ENCODE measurements at places on chromosomes 13 and 19.

- H3K4me3 ChIP-seq = no peak overlapping the region
- H3K4me1 ChIP-seq = peaks cover 33% of the 10 kb centered on the region
- H3K27ac ChIP-seq = peak overlapping the region; percentile 54
- no peaks in the 10 kb centered on the region for H3K27me3 ChIP-seq
- no peak for DNase-seq
- no peaks in the 10 kb centered on the region for H3K36me3 ChIP-seq
Measured at GRCh38 chr13:30744056-30744680, 8.8 kb downstream of the ALOX5AP start.

DNA sequence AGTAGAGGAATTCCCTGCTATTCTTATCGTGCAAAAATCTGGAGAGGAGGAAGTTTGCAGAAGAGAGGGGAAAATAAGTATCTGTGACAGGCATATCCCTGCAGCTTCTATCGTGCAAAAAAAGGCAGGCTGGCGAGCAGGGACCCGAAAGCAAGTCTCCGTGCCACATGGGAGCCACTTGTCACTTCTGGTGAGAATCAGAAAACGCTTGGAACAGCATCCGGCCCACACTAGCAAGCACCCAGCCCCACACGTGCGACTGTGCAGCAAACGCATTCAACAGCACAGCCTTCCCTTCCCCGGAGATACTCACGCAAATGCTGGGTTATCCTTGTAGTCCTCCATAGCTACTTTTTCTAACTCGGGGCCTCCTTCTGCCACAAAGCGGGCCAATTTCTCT, 16.9 kb downstream of the SUGP1 start:
- H3K27ac ChIP-seq = no peak overlapping the region
- no peak for DNase-seq
- no peak overlapping the region for H3K4me3 ChIP-seq

DNA sequence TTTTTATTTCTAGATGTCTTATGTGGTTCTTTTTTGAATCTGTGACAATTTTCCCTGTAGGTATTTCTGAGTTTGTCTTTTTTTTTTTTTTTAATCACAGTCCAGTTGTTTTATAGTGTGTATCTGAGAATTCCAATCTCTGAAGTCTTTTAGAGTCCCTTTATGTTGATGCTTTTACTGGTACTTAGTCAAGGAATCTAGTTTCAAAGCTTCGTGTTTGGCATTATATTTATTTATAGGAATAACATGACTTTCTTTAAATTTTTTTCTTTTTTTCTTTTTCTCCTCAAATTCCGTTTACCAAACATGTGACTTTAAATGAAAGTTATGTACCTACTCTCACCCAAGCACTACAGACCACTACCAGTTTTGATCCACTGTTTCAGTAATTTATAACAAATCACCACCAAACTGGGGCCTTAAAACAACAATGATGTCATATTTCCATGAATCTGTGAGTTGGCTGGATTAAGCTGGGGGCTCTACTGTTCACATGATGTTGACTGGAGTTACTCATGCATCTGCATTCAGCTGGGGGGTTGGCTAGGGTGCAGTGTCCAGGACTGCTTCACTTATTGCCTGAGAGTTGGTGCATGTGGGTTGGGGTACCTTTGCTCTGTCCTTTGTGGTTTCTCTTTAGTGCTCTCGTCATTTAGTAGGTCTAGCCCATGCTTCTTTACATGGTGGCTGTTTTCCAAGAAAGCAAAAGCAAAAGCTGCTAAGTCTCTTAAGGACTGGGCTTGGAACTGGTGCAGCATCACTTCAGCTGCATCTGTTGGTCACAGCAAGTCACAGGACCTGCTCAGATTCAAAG, 22.3 kb downstream of the KCTD4 start:
- H3K4me1 ChIP-seq = no peaks in the 10 kb centered on the region
- no peak overlapping the region for H3K4me3 ChIP-seq
- H3K36me3 ChIP-seq = no peaks in the 10 kb centered on the region
- DNase-seq = no peak
- no peaks in the 10 kb centered on the region for H3K27me3 ChIP-seq

DNA sequence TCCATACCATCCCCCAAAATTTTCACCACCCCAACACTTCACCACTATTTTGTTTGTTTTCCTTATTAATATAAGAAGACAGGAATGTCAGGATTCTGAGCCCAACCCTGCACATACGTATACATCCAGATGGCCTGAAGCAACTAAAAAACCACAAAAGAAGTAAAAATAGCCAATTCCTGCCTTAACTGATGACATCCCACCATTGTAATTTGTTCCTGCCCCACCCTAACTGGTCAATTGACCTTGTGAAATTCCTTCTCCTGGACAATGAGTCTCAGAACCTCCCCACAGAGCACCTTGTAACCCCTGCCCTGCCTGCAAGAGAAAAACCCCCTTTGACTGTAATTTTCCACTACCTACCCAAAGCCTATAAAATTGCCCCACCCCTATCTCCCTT, 132.5 kb downstream of the ZNF675 start:
- H3K27ac ChIP-seq = no peak overlapping the region
- no peaks in the 10 kb centered on the region for H3K27me3 ChIP-seq
- DNase-seq = no peak
- H3K4me3 ChIP-seq = no peak overlapping the region
- no peaks in the 10 kb centered on the region for H3K4me1 ChIP-seq

DNA sequence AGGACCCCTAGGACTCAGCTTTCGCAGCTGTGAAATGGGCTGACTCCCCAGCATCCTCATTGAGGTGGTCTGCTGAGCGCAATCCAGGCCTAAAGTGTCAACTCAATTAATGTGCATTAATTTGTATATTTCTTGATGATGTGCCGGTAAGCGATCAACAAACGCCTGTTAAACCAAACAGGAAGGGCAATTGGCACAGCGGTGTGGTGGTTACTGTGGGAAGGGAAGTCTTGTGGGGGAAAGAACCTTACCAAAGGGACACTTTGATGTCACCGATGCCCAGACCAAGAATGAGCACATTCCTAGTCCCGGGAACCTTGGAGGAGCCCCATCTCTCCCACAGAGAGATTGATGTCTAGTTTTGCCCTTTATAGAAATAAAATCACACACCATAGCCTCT, 1.6 kb downstream of the JAK3 start:
- no peak for DNase-seq
- peaks cover 17% of the 10 kb centered on the region for H3K27me3 ChIP-seq
- H3K27ac ChIP-seq = no peak overlapping the region

DNA sequence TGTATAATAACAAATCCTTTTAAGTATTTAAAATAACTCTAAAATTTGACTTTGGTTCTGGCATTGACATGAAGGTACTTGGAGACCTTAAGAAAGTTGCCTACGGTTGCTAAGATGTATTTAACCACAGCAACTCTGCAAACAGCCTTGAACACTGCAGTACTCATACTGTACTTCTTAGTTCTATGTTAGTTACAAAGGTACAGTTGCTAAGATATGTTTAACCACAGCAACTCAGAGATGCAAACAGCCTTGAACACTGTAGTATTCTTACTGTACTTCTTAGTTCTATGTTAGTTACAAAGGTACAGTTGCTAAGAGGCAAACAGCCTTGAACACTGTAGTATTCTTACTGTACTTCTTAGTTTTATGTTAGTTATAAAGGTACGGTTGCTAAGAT, 268.3 kb upstream of the MIR17HG start:
- H3K27me3 ChIP-seq = no peaks in the 10 kb centered on the region
- no peak for DNase-seq
- H3K27ac ChIP-seq = no peak overlapping the region
- H3K4me1 ChIP-seq = no peaks in the 10 kb centered on the region
- H3K36me3 ChIP-seq = no peaks in the 10 kb centered on the region
- no peak overlapping the region for H3K4me3 ChIP-seq

- no peaks in the 10 kb centered on the region for H3K27me3 ChIP-seq
- H3K36me3 ChIP-seq = no peaks in the 10 kb centered on the region
- no peak overlapping the region for H3K27ac ChIP-seq
- no peak for DNase-seq
- H3K4me1 ChIP-seq = no peaks in the 10 kb centered on the region
- no peak overlapping the region for H3K4me3 ChIP-seq
Measured at GRCh38 chr13:35744566-35745178, 268.2 kb upstream of the MAB21L1 start.

DNA sequence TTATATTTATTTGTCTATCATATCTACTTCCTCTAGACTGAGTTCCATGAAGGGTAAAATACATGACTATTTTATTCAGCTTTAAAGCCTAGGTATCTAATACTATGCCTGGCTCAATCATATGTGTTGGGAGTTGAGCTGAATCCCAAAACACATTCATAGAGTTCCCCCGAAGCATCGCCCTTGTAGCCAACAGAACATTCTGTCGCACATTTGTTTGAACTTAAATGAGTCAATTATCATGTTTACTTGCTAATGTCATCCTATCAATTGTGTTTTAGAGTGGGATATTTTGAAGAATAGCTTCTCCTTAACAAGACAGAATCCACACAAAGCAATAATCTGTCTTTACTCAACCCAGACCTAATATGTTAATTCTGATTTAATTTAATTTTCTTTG, 252.4 kb downstream of the HS6ST3 start:
- H3K4me1 ChIP-seq = no peaks in the 10 kb centered on the region
- no peaks in the 10 kb centered on the region for H3K36me3 ChIP-seq
- DNase-seq = no peak

DNA sequence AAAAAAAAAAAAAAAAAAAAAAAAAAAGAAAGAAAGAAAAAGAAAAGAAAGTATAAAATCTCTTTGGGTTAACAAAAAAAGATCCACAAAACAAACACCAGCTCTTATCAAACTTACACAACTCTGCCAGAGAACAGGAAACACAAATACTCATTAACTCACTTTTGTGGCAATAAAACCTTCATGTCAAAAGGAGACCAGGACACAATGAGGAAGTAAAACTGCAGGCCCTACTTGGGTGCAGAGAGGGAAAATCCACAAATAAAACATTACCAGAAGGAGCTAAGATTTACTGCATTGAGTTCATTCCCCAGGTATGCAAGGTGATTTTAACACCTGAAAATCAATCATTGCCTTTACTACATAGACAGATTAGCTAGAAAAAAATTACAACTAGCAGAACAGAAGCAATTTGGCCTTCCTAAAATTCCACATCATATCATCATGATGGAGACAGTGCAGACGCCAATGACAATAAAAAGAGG, 9.6 kb upstream of the CEACAM5 start:
- no peak overlapping the region for H3K27ac ChIP-seq
- no peaks in the 10 kb centered on the region for H3K4me1 ChIP-seq
- no peaks in the 10 kb centered on the region for H3K36me3 ChIP-seq
- peaks cover 42% of the 10 kb centered on the region for H3K27me3 ChIP-seq
- DNase-seq = no peak

DNA sequence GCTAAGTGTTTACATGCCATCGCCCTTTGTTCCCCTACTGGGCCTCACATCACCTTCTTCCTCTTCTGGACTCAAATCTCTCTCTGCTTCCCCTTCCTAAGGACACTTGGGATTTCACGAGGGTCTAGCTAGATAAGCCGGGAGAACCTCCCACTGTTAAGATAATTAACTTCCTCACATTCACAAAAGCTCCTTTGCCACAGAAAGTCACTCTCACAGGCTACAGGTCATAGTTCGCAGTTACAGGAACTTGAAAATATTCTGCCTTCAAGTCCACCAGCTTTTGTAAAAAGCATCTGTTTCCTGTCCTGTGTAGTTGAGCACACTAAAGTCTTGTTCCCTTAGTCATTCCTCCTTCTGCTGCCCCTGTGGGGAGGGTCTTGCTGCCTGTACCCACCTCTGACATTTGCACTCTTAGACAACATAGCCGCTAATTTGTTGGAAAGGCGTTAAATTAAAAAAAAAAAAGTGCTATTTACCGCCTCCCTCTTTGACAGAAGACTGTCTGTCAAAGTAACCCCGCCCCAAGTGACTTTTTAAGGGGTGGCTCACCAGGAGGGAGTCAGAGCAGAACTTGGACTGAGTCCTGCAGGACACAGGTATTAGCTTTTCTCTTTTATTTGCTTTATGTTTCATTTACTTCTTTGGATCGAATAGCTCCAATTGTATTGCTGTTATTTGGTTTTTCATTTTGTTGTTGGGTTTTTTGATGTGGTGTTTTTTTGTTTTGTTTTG, 26.8 kb upstream of the CEACAM21 start:
- H3K27ac ChIP-seq = peak overlapping the region; percentile 31
- no peak for DNase-seq
- peaks cover 27% of the 10 kb centered on the region for H3K27me3 ChIP-seq
- no peaks in the 10 kb centered on the region for H3K36me3 ChIP-seq
- H3K4me3 ChIP-seq = peak overlapping the region; percentile 16

DNA sequence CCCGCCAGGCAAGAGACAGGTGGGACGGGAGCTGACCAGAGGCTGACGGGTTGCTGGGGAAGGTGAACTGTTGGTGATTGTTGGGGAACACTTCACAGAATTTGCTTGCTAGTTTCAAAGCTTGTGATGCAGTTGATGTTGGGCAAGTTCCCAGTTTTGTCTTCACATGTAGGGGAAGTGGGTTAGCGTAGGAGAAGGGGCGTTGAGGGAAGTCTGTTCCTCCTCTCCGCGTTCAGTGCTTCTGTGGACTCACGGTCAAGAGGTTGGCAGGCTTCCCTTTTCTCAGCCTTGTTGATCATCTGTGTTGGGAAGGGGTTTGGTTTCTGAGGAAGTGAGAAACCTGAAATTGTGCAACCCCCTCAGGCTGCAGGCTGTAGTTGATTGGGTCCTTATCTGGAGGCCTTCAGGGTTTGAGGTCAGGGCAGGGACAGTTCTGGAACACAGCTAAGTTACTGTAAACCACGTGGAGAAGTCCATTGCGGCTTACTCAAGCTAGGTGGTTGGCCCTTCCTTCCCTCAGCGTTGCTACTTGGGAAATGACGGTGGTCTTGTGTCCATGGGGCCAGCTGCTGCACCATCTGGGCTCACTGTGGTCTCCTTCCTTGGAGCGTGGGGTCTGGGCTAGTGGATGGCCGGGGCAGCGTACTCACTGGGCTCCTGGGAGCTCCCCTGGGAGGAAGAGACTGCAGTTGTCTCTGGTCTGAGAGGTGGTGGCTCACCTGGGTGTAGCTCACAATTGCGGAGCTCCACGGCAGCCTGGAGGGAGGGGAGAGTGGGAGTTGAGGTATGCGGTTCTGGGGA, 7.5 kb downstream of the RPS9 start:
- H3K27ac ChIP-seq = peak overlapping the region; percentile 55
- H3K27me3 ChIP-seq = no peaks in the 10 kb centered on the region
- peaks cover 64% of the 10 kb centered on the region for H3K4me1 ChIP-seq
- peaks cover 50% of the 10 kb centered on the region for H3K36me3 ChIP-seq

DNA sequence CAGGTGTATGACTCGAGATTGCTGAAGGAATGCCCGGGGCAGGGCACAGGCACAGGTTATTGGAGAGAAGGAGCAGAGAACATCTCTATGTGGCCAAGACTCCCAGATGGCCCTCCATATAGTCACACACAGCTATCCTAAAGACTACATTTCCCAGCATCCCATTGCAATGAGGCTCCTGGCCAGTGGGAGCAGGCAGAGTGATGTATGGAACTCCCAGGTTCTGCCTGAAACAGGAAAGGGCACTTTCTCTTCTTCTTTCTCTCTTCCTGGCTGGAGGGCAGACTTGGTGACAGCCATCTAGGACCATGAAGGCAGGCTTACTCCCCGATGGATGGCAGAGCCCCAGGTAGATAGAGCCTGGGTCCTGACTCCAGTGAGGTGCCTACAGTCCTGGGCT, 13.5 kb downstream of the PPP1R13L start:
- no peak overlapping the region for H3K4me3 ChIP-seq
- DNase-seq = no peak
- H3K27ac ChIP-seq = no peak overlapping the region
- no peaks in the 10 kb centered on the region for H3K4me1 ChIP-seq

- no peaks in the 10 kb centered on the region for H3K4me1 ChIP-seq
- H3K36me3 ChIP-seq = no peaks in the 10 kb centered on the region
- H3K4me3 ChIP-seq = no peak overlapping the region
- DNase-seq = no peak
- no peak overlapping the region for H3K27ac ChIP-seq
- peaks cover 45% of the 10 kb centered on the region for H3K27me3 ChIP-seq
Measured at GRCh38 chr13:26953291-26953690, 192.7 kb upstream of the GPR12 start.

All from suprapubic skin (tissue), 4 donors.